Effector CD4-positive, alpha-beta T cell (primary cell): ENCODE measurements at places on chromosomes 5 and 9.

DNA sequence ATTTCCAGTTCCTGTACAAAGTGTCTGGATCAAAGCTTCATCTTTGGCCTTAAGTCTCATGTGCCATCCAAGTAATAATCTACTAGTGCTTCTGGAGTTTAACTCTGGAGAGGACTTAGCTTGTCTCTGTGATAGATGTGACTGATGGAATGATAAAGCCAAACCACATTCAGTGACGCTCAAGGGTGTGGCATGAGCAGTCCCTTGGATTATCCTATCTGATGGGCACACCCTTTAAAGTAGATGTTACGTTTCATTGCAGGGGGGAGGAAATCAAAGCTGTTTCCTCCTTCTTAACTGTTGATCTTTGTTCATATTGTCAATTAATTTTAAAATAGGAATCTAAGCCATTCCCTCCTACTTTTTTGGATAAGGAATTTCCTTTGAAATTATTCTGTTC is 8.5 kb upstream of the EGFLAM start:
- DNase-seq, result no peak

DNA sequence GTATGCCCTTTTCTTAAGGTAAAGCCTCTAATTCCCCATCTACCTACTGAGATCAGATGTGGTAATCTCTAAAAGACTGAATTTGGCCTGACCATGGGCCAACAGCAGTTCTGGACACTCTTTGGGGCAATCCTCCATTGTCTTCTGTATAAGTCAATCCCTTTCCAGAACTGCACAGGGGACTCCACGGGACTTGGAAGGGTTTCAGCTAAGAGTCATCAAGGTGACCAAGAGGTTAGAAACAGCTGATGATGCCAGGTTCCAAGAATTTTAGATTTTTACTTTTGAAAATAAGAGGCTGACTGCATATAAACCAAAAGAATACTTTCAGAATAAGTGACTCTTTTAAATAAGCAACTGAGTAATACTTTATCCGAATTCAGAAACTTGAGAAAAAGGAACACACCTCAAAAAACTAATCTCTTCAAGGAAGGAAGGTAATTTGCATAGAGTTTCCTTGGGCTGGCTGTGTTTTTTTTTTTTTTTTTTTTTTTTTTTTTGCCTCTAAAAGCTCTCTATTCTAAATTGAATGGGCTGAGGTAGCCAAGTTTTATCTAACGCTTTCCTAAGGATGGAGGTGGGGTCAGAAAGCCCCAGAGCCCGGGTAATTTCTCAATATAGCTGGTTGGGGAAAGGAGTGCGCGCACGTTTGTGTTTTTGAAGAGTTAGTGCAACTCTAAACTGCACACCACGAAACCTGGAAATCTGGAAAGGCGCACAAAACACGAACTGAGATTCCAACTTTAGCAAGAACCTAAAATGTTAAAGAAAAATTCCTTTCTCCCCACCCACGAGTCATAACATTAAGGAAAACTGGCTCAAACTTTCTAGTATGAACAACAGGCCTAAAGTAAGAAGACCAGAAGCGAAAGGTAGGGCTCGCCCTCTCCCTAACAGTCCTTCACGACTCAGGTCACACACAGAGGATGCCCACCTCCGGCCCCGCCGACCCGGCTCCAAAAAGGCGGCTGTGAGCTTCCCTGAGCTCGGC is 1.3 kb downstream of the VCP start:
- DNase-seq, result no peak

- peak; percentile 65 for DNase-seq
Measured at GRCh38 chr9:133709015-133709611, 29.0 kb downstream of the SARDH start.

GRCh38 chr5:141516672-141517025 is 27.8 kb downstream of the PCDHGC5 start:
- no peak for DNase-seq

DNA sequence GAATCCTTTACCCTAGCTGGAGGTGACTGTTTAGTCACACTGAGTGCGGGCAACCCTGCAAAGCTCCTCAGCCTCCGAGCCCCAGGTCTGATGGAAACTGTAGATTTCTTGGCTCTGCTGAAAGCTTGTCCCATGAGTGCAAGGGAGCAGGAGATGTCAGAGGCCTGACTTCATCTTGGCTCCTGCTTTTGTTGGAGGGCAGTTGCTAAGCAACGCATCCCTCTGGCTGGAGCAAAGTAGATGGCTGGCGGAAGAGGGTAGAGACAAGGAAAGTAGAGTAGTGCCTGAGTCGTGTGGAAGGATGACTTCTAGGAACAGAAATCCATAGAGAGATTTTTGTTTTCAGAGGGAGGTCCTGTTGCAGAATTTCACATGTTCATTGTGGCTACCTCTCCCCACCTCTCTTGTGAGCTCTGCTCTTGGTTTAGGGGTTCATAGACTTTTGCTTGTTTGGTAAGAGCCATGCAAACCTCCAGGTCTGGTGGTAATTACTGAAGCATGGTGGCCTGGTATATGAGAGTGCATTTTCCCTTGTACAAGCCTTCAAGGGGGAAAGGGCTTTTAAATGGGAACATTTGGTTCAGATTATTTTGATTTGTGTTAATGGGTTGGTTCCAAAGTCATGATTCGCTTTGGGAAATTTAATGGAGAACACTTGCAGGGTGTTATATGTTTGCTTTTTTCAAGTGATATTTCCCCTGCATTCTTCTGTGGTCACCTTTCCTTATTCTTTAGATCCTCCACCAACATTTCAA is 71.5 kb downstream of the ARHGAP26 start:
- DNase-seq, result no peak

DNA sequence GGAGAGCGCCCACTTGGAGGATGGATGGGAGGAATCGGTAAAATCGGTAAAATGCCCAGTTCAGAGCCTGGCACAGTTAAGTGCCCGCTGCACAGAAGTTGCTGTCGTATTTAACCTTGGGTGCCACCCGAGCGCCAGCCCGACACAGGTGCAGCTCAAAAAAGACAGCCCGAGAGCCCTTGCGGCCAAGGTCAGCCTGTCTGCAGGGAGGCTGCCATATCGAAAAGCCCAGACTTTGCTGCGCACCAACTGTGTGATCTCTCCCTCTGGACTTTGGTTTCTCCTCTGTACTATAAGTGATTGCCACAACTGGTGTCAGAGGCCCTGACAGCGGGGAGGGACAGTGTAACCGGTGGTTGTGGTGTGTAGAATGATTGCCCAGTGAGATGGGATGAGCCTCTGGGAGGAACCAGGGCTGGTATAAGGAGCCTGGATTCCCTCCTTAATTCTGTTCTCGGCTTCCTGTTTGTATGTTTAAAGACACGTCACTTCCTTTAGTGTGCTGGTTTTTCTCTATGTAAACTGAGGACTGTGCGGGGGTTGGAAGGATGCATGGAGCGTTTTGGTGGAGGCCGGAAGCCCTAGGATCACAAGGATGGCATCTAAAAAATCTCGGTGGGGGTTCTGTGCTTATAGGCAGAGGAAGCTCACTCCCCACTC is 792 bp downstream of the NTMT1 start:
- DNase-seq, result peak; percentile 27

DNA sequence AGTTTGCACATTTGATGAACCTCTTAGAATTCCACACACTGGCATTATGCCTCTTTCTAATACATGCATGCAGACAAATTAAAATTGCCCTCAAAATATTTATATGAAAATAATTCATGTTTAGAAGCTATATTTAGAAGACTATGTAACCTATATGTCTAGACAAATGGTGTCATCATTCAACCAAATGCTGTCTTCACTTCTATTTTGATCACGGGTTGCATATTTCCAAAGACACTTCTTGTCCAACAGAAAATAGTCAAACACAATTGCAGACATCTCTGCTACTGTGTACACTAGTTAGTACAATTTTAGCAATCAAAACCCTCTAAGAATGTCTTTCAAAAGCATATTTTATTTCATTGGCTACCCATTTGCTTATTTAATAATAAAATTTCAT is 114.0 kb downstream of the FBXO38 start:
- DNase-seq, result no peak

DNA sequence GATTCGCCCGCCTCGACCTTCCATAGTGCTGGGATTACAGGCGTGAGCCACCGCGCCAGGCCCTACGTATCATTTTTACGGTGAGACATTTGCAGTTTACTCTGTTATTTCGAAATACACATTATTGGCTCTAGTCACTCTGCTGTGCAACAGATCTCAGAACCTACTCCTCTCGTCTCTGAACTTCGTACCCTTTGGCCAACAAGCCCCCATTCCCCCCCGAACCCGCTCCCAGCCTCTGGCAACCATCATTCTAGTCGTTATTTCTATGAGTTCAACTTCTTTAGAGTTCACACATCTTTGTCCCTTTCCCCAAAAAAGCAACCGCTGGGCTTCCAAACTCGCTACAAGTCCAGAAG is 735 bp downstream of the PTGR1 start:
- DNase-seq, result no peak

- DNase-seq, result no peak
Measured at GRCh38 chr9:76759732-76760131, 4.5 kb upstream of the PCA3 start.

DNA sequence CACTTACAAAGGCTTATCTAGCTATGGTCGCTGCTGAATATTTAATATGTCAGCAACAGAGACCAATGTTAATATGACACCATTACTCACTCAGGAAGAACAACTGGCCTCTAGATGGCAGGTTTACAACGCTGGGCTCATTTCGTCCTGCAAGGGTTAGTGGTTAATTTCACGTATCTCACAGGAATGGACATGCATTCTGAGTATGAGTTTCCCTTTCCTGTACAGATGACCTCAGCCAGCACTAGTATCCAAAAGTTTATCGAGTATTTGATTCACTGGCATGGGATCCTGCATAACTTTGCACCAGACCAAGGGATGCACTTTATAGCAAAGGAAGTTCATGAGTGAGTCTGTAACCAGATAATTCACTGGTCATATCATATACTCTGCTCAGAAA is 8.7 kb upstream of the TRPC7 start:
- DNase-seq, result no peak

- DNase-seq, result no peak
Measured at GRCh38 chr5:129306725-129307124, 153.4 kb upstream of the ADAMTS19 start.

- no peak for DNase-seq
Measured at GRCh38 chr9:105836936-105837660, 142.8 kb downstream of the TMEM38B start.

DNA sequence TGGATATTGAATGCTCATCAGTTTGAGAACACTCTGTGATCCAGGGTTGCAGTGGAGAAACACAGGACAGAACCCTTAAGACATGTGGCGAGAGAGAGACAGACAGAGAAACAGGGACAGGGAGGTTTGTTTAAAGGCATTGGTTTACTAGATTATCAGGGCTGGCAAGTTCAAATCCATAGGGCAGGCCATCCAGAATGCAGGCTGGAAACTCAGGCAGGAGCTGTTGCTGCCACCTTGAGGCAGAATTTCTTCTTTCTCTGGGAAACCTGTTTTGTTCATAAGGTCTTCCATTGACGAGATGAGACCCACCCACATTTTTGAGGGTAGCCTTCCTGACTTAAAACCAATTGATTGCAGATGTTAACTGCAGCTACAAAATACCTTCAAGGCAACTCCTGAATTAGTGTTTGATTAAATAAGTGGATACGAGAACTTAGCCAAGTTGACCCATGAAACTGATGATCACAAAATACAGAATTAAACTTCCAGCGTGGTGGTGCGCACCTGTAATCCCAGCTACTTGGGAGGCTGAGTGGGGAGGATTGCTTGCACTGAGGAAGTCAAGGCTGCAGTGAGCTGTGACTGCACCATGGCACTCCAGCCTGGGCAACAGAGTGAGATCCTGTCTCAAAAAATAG is 55.9 kb downstream of the NSUN2 start:
- no peak for DNase-seq

- no peak for DNase-seq
Measured at GRCh38 chr5:117889596-117889995, 1098.8 kb downstream of the DTWD2 start.

DNA sequence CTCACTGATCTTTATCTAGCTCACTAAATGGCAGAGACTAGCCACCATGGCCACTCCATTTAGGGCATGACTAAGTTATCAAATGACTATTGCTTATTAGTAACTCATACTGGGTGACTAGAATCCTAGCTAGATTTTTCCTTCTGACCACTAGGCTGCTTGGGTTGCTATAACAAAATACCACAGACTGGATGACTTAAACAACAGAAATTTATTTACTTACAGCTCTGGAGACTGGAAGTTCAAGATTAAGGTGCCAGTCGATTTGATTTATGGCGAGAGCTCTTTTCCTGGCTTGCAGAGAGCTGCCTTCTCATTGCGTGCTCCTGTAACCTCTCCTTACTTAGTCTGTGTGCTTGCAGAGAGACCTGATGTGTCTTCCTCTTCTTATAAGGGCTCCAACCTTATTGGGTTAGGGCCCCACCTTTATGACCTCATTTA is 55.0 kb upstream of the APC start:
- no peak for DNase-seq

- DNase-seq, result no peak
Measured at GRCh38 chr5:136772491-136772890, 407.1 kb upstream of the TRPC7 start.

DNA sequence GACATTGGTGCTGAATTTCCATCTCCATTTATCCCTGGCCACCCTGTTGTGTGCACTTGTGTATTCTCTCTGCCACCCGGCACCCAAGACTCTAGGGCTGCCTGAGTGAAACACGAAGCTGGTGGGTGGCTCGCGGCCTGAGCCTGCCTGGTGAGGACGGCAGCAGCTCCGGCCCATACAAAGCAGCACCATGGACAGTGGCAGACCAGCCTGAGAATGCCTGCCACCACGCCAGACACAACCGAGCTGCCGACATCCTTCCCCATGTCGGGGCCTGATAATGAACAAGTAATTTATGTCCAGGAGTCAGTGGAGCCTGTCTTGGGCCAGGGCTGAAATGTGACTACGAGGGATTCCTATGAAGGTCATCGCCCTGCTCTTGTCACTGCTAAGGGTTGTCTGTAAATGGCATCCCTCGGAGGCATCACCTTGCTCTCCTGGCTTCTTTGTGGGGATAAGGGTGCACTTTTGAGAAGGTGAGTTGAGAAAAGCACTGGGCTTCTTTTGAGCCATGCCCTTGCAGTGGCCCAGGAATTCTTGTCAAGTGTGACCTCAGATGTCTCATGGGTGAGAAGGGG is 175.7 kb downstream of the MELK start:
- no peak for DNase-seq

DNA sequence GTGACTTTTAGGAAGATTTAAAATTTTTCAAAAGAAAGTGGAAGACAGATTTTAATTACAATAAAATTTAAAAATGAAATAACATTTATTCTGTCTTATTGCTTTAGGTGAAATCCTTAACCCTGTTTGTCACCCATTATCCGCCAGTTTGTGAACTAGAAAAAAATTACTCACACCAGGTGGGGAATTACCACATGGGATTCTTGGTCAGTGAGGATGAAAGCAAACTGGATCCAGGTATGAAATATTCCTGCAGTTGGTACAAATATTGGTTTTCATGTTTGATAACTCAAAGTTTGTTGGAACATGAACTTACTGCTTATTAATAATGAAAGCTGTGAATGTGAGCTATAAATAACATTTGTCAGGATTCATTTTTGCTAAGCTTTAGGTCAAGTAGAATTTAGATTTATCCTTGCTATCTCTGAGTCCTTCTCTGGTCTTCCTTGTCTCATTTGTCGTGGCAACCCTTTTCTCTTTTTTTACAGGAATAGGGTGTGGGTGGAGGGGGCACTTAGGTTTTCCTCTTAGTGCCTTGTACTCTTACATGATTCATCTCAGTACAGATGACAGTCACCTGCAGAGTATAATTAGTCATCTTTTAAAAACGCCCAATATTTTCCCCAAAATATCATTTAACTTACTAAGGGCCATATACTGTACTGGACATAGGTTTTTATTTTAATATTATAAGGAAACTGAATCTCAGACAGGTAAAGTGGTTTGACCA is 95.3 kb upstream of the RASGRF2 start:
- DNase-seq, result no peak
